ENCODE measurements at places on chromosomes 13 and 19.
A peak's percentile ranks its signal among the peaks of the same experiment; 100 is the strongest.

GRCh38 chr13:88617176-88617575 lies 946.0 kb downstream of the SLITRK5 start:
- DNase-seq = no peak

- no peak for DNase-seq
These were observed 10.5 kb downstream of the RPL36 start for GRCh38 chr19:5700455-5701092.

GRCh38 chr13:45847554-45848224 lies 3.9 kb downstream of the SIAH3 start:
- DNase-seq = peak; percentile 62

DNA sequence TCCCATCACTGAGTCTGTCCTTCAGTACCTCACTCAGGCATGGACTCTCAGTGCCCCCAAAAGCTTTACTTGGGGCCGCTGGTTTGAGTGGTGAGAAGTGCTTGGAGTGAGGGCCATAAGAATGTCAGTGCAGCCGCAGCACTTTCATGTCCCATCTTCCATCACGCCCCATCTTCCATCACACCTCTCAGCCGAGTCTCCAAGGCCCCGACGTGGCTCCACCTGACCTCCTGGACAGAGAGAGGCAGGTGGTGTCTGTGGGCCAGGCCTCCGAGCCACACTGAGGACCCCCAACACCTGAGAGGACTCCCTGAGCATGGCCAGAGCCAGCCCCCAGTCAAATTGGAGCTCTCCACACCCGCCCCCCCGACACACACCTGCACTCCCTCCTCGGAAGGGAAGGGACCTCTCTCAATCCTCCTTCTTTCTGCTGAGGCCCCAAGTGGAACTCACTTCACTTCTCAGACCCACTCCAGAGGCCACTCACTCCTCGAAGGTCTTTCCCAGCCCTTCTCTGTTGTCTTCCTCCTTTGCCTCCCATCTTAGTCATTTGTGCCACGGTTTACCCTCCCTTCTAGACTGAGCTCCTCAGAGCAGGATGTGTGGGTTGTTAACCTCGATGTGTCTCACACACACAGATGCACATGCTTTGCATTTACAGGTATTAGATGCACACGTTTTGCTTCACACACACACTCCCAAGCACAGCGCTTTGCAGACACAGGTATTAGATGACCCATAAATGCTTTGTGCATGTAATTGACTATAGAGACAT lies 65.7 kb upstream of the ATP12A start:
- no peak for DNase-seq

GRCh38 chr13:58097831-58098230 lies 466.3 kb downstream of the PCDH17 start:
- no peak for DNase-seq

DNA sequence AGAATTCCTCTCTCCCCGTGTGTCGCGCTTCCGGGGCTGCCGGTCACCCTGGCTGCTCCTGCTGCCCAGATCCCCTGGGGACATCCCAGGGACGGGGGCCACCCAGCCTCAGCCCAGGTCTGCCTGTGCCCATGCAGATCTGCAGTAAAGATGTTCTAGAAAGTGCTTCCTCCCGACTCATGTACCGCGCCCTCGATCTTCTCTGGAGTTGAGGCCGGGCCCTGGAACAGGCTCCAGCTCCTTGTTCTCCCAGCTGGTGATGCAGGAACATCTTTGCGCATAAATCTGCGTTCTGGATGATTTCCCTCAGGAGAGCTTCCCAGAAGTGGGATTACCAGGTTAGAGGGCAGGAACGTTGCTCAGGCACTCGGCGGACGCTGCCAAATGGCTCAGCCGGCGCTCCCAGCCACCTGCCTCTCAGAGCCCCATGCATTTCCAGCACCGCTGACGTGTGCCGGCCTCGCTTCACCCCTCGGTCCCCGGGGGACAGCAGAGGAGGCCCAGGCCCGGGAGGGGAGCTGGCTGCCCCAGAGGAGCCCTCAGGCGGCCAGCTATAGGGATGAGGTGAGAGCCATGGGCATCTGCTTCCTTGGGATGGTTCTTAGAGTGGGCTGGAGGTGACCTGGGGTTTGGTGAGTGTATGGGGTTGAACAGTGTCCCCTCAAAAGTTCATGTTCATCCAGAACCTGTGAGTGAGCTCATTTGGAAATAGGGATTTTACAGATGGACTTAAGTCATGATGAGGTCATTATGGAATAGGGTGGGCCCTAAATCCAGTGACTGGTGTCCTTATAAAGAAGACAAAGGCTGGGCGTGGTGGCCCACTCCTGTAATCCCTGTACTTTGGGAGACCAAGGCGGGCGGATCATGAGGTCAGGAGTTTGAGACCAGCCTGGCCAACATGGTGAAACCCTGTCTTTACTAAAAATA lies 42.6 kb downstream of the CRTC1 start:
- no peak for DNase-seq

- DNase-seq = no peak
These were observed 231.2 kb downstream of the FGF9 start for GRCh38 chr13:21901811-21902708.

- no peak for DNase-seq
These were observed 35.0 kb upstream of the NANOS3 start for GRCh38 chr19:13841962-13842290.

GRCh38 chr19:33514885-33515551 lies 6.6 kb downstream of the PEPD start:
- DNase-seq = no peak

DNA sequence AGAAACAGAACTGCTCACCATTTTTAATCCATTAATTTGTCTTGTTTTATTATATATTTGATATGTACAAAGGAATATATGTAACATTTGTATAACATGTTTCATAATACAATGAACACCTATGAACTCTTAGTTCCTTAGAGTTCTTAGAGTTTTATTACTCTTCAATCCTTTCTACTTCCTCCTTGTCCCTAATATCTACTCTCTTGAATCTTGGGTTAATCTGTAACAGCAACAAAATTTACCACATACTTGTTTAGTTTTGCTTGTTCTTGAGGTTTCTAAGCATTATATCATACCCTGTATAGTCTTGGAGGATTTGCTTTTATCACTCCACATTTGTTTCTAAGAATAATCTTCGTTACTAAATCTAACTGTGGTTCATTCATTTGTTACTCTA lies 151.4 kb downstream of the PDS5B start:
- no peak for DNase-seq

DNA sequence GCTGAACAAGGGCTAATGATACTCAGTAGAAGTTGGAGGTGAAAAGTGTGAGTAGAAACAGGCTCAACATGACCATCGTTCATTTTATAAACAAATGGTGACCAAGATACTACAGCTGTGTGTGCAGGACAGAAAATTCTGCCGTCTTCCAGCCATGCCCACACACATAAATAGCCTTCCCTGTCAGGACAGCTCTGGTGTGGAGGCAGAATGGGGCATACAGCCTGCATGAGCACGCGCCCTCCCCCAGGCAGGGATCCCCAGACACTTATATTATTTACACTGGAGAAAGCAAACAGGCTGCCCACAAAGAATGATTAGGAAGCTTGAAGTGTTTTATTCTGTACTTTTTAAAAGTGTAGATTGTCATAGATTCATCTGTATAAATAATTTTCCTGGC lies 20.4 kb downstream of the GJA3 start:
- DNase-seq = no peak

- DNase-seq = no peak
These were observed 3.6 kb upstream of the PRODH2 start for GRCh38 chr19:35816262-35816661.

- no peak for DNase-seq
These were observed 3.5 kb downstream of the FXYD3 start for GRCh38 chr19:35119091-35119490.

DNA sequence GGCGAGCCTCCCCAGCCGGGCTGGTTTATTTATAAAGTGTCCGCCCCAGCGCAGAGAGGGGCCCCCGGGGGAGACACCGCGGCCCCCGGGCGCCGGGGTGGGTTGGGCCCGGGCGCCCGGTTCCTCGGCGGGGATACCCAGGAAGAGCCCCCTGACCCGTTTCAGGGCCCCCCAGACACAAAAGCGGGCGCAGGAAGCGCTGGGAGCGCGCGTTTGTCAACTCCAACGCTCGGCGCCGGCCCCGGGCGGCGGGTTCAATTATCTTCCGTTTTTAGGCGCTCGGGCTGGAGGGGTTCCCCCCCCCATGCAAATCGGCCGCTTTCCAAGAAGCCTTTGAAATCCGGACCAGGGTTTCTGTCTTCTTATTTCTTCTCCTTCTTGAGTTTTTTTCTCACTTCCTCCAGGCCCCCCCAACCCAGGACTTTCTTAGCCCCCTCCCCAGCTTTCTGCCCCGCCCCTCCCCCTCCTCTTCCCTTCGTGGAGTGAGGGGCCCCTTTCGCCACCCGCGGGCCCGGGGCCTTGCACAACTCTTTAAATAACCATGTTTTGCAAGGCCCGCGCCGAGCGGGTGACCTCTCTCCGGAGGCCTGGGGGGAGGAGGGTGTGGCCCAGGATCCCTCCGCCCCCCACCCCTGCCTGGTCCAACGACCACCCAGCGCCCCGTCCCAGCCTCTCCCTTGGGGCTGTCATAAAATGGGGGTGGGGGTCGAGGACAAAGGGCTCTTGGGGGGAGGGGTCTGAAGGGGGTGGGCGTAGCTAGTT lies 935 bp downstream of the ARID3A start:
- DNase-seq = peak; percentile 85

Measured in sciatic nerve (tissue), 2 donors.